Motor neuron (in vitro differentiated cells): ENCODE measurements at places on chromosomes 1 and 21. TPM values are rescaled to one million over a fixed set of nuclear protein-coding genes. Genes with fewer than 3 reads are reported as not detected.

Gene IFI44L
- 130 and 141 TPM in 2 replicates for total RNA-seq

Gene FLVCR1
- 22.9 and 25.5 TPM in 2 replicates for total RNA-seq

Gene TDRD10
- 0.14 and 0.17 TPM in 2 replicates for total RNA-seq

Gene MRAP
- not detected in 2 replicates for total RNA-seq

Gene SPRR1A
- total RNA-seq = not detected in 2 replicates

Gene FABP3
- total RNA-seq = 23.6 and 24.0 TPM in 2 replicates

Gene FCMR
- total RNA-seq = not detected in 2 replicates

DNA sequence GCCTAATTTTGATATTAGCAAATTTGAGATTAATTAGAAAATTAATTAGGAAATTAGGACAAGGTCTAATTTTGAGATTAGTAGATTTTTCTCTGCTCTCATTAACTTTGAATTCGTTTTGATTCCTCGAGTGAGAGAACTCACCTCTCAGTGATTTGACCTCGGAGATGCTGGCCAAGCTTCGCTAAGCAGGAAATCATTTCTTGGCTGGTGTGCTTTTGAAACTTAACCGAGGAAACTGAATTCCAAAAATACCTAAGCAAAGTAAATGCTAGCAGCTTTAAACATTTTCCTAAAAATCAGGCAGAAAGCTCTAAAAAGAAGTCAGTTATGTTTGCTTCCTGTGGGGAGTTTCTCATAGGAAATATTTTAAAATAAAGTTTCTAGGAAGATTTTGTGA is 34.9 kb downstream of the CDC14A start:
- no peak for ATAC-seq

- ATAC-seq = no peak
Measured at GRCh38 chr1:111556325-111557037, 53.0 kb upstream of the ADORA3 start.

- no peak for ATAC-seq
Measured at GRCh38 chr1:18726368-18726767, 95.7 kb downstream of the PAX7 start.

DNA sequence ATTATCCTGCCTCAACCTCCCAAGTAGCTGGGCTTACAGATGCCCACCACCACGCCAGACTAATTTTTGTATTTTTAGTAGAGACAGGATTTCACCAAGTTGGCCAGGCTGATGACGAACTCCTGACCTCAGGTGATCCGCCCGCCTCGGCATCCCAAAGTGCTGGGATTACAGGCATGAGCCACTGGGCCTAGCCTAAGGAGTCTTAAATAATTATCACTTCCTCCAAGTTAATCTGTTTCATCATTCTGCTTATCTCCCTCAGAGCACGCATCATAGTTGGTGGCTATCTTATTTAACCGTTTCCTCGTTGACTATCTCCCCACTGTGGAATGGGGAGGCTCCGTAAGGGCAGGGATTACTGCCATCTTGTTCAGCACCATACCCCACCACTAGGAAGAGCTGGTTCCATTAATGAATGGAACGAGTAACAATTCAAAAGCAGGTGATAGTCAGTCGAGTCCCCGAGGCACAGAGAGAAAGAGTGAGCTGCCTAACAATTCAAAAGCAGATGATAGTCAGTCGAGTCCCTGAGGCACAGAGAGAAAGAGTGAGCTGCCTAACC is 52.7 kb downstream of the GLUL start:
- no peak for ATAC-seq

GRCh38 chr1:245079021-245079609 is 75.7 kb upstream of the KIF26B start:
- ATAC-seq = no peak

DNA sequence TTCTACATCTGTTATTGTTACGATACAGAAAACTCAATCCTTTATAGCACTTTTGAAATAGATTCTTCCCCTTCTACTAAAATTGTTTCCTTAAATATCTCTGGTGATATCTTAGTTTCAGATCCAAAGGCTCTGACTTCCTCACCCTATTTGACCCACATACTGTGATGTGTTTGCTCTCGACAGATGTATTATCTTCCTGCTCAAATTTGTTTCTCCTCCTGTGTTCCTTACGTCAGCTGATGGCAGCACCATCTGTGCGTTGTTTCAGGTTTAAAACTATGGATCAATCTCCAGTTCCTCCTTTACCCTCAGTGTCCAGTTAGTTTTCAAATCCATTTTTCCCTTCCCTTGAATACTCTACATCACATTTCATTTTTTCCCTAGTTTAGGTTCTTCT is 274.4 kb downstream of the RYR2 start:
- ATAC-seq = no peak

GRCh38 chr21:45854690-45855247 is 126.8 kb upstream of the COL6A1 start:
- no peak for ATAC-seq

DNA sequence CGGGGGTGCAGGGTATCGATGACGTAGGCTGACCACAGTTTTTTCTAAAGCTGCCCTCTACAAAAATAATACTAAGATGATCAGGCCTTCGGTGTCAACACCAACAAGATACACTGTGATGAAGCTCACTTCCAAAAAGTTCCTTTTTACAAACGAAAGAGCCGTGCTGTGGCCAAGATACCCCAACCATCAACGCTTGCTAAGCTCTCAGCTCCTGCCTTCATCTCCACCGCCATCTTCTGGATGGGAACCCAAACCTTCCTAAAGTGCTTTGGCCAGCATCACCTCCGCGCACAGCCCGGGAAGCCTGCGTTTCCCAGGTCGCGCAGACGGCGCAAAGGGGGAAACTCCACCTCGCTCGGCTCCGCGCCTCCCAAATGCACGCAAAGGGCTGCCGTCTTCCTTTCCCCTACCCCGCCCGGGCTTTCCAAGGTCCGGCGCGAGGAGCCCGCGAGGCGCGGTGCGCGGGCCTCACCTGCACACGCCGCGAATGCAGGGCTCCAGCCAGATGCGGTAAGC is 541 bp downstream of the USP48 start:
- peak; percentile 27 for ATAC-seq

GRCh38 chr1:6401673-6402072 is 8.1 kb upstream of the ACOT7 start:
- no peak for ATAC-seq

DNA sequence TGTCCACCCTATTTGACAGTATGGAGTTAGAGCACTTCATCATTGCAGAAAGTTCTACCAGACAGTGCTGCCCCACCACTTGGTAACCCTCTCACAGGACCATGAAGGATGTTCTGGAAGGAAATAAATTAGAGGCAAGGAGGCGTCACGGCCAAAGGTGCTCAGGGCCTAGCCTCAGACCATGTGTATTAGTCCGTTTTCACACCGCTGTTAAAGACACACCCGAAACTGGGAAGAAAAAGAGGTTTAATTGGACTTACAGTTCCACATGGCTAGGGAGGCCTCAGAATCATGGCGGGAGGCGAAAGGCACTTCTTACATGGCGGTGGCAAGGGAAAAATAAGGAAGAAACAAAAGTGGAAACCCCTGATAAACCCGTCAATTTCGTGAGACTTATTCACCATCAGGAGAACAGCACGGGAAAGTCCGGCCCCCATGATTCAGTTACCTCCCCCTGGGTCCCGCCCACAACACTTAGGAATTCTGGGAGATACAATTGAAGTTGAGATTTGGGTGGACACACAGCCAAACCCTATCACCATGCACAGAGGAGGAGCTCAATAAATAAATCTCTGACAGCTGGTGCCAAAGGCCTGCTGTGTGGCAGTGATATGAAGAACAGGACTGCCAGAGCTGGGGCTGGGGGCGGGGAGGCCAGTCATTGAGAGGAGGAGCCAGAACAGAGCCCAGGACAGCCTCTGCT is 75.8 kb downstream of the FHAD1 start:
- ATAC-seq = peak; percentile 22

DNA sequence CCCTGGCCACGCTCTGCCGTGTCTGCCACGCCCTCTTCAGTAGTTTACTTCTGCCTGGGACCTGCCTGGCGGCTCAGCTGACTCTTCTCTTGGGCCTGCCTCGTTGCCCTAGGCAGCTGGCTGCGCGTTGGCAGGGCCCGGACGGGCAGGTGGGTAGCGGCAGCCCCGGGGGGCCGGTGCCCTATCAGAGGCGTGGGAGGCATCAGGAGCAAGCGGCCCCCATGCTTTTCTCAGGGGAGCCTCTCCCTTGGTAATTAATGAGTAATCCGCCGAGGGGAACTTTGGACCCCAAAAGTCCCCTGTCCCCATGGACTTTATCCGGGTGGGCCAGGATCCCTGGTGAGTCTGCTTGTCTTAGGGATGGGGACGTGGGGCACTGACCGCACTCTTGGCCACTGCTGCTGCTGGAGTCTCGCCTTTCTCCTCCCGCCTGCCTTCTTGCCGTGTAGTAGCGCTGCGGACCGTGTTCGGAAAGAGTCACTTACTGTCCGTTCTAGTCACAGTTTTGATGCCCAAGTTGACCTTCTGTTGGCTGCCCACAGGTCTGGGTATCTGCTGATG is 22.7 kb downstream of the SKI start:
- no peak for ATAC-seq

GRCh38 chr1:23282957-23283356 is 61.1 kb downstream of the HNRNPR start:
- no peak for ATAC-seq

- peak; percentile 99 for ATAC-seq
Measured at GRCh38 chr1:24009406-24009805, 29.3 kb upstream of the SRSF10 start.

DNA sequence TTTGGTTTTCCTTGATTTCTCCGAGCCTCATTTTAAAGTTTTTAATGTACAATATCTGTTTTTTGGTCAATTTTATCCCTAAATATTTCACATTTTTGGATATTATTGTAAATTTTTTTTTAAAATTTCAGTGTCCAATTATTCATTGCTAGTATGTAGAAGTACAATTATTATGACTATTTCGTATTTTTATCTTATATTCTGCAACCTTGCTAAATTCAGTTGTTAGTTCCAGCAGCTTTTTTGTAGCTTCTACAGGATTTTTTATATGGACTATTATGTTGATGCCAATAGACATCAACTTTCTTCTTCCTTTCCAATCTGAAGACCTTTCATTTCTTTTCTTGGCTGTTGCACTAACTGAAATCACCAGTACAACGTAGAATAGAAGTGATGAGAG is 4.1 kb upstream of the PLA2G2F start:
- ATAC-seq = no peak

GRCh38 chr1:12600880-12601633 is 17.0 kb downstream of the DHRS3 start:
- ATAC-seq = no peak

DNA sequence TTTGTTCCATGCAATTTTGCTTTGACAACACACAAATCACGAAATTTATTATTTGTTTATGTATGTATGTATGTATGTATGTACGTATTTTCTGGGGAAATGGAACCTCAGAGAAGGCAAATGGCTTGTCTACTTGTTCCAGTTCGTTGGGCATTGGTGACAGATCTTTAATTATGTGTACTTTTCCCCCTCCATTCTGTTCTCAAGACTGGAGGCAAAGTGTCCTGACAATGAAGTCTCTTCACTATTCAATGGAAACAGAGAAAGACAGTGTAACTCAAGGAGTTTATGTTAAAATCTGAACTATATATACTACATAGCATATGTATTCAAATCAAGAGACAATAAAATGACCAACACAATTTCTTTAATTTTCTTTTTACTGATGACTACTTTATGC is 245.7 kb upstream of the PTBP2 start:
- no peak for ATAC-seq

DNA sequence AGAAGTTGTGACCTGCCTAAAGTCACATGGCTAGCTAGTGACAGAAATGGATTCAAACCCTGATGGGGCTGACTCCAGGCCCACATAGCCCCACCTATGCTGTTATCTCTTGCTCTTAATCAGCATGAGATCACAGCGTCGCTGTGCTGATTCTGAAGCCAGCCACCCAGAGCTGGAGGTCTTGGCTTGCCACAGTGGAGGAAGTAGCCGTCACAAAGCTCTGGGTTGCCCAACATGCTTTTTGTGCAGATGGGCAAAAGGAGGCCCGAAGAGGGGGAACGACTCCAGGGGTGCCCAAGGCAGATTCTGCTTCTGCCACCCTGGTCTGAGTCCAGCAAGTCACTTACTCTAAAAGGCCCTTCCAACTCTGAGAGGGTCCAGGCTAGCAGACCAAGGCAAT is 14.7 kb upstream of the MFSD2A start:
- no peak for ATAC-seq
